Vagina (tissue), 2 donors: ENCODE measurements at places on chromosomes 6 and 20.

DNA sequence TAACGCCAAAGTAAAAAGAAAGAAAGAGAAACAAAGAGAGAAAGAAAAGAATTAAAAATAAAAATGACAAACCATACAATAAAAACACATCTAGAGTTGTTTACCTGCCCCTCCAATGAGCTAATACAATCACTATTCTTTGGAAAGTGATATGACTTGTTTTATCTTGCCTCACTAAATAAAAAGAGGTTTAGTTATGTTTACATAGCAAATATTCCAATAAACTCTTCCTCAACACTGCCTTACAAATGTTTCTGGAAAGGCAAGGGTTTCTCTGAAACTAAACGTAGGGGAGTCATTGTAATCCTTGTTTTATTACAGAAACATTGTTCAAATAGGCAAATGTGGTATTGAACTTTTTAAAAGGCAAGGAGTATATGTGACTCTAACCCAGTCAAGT is 396.2 kb downstream of the EPM2A start:
- no peak for DNase-seq

GRCh38 chr6:41716516-41717391 is 18.7 kb downstream of the TFEB start:
- DNase-seq, result no peak

DNA sequence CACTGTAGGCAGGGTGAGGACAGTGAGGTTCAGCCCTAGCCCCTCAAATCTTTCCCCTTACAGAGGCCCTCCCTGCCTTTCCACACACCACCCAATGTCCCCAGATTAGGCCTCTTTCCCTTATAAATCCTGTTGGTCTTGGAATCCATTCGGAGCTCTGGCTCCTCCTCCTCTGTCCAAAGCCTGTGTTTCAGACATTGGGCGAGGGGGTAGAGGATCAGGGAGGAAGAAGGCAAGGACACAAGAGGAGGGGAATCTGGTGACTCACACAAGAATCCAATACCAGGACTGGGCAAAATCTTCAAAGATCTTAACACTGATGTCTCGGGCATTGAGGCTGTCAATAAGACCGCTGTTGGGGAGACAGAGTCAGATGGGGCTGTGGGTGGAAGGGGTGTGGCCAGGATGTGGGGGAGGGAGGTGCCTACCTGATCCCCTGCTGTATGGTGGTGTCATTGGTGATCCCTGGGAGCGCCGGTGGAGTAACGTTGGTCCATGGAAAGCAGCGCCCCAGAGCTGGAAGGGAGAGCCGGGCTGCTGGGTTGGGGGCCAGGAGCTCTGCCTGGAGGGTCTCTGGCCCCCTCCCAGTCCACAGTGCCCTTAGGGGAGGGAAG is 7.6 kb downstream of the SLC44A4 start:
- no peak for DNase-seq

- DNase-seq, result no peak
Measured at GRCh38 chr6:97594844-97595243, 311.8 kb upstream of the MMS22L start.

GRCh38 chr6:16688984-16689636 is 72.2 kb downstream of the ATXN1 start:
- no peak for DNase-seq

DNA sequence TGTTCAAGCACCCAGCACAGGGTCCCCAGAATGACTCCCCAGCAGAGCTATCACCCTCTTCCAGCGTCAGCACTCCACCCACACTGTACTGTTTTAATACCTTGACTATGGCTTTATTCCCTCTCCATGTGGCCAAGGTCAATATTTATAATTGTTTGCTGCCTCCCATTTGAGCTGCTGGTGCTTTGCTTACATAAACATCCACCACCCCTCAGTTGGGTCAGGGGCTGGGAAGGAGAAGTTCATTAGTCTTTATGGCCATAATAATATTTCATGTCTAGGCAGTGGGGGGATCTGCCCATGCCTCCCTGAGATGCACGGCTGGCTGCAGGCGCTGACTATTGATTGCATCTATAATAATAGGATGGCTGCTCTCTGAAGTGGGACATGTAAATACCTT is 41.8 kb upstream of the SAYSD1 start:
- DNase-seq, result no peak

GRCh38 chr6:43965628-43966373 is 161.5 kb downstream of the MRPL14 start:
- DNase-seq, result no peak

DNA sequence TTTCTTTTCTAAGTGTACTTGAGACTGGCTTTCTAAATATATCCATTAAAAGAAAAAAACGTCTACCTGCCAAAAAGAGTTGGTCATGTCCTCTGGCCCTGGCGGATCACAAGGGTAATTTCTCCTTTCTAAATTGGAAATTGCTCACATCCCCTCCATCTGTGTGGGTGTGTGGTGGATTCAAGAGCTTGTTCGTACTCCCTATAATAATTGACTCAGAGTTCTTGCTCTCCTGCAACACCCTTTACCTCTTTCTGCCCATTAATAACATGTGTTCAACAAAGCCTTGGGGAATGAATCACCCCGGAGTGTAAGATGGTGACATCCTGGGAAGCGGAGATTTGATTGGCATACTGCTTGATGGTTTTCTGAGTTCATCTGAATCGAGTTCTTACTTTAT is 263.8 kb downstream of the ALDH8A1 start:
- no peak for DNase-seq

GRCh38 chr20:29689411-29690225 is 1567.8 kb upstream of the DEFB115 start:
- no peak for DNase-seq

GRCh38 chr6:160174681-160175080 is 53.1 kb downstream of the SLC22A1 start:
- no peak for DNase-seq

DNA sequence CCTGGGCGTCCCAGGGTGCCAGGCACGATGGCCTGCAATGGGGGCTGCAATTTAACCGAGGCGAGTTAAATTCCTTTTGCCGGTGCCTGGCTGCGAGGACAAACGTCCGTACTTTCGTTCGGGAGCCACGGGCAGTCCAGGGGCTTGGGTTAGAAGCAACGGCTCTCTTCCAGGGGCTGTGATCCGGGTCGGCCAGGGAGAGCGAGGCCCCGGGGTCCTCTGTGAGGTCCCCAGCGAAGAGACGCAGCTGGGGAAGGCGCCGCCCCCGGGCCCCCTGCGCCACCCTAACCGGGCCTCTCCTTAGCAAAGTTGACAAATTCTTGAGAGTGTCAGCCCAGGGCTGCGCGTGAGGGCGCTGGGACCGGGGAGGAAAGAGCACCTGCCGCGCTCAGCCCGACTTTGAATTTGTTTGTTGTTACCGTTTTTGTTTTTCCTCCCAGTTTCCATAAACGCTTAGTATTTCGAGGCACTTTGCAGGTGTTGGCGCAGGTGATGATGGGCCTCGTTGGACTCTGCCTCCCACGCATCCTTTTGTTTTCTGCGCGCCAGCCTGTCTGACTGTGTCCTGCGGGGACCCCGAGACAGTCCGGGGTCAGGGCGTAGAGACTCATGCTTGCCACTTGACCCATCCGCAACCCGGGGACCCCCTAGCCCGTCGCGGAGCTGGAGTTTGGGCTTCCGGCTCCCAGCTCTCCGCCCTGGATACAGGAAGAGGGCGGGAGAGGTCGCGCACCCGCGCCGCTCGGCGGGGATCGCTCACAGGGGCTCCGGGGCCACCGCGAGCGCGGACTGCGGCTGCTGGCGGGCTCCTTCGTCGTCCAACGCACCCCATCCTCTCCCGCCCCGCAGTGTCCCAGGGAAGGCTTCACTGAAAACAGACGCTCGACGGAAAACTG is 5.8 kb downstream of the OLIG3 start:
- DNase-seq, result no peak

DNA sequence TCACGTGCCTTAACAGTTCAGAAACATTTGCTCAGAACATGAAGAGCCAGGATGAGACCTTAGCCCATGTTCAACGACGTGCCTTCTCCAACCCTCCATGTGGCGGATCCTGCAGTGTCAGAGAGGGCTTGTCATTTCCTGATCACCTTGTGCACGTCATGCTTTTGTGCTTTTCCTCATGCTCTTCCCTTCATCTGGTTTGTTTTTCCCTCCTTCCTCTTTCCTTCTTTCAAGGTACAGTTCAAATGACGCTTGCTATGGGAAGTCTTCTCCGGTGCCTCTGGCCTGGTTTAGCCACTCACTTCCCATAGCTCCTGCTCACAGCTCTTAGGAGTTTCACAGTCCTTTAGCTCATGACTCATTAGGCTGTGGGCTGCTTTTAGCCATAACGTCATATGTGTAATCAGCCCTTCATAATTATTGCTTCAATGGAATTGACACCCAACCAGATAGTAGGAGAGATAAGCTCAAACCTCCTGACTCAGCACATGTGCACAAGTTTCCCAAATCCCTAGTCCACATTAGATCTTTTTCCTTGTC is 102.7 kb upstream of the CNKSR3 start:
- no peak for DNase-seq

GRCh38 chr20:44527716-44528199 is 5.9 kb upstream of the SERINC3 start:
- DNase-seq, result no peak

DNA sequence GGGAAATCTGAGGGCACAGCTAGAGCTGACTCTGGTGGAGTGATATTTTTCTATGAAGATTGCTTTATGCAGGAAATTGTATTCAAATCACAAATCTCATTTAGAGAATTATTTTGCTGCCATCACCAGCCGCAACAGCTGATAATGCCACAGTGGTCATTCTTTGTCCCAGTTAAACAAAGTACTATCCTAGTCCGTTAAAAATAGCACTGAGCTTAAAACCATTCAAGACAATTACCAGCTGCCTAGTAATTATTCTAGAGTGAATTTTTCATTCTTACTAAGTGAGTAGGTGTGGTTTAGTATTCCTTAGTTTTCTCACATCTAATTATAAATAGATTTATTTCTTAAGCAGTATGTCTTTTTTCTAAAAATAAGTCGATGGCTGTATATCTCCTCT is 190.5 kb downstream of the SLC35F1 start:
- no peak for DNase-seq

DNA sequence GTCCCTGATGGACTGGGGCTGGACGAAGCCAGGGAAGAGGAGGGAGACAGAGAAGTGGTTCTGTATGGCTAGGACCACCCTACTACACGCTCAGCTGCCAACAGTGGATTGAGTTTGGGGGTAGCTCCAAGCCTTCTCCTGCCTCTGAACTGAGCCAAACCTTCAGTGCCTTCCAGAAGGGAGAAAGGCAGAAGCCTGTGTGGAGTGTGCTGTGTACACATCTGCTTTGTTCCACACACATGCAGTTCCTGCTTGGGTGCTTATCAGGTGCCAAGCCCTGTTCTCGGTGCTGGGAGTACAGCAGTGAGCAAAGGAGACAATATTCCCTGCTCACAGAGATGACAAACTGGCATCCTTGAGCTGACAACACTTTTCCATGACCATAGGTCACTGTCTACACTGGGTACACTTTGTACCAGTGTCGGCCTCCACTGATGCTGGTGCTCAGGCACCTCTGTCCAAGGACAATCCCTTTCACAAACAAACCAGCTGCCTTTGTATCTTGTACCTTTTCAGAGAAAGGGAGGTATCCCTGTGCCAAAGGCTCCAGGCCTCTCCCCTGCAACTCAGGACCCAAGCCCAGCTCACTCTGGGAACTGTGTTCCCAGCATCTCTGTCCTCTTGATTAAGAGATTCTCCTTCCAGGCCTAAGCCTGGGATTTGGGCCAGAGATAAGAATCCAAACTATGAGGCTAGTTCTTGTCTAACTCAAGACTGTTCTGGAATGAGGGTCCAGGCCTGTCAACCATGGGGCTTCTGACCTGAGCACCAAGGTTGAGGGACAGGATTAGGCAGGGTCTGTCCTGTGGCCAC is 11.3 kb upstream of the RBCK1 start:
- no peak for DNase-seq

DNA sequence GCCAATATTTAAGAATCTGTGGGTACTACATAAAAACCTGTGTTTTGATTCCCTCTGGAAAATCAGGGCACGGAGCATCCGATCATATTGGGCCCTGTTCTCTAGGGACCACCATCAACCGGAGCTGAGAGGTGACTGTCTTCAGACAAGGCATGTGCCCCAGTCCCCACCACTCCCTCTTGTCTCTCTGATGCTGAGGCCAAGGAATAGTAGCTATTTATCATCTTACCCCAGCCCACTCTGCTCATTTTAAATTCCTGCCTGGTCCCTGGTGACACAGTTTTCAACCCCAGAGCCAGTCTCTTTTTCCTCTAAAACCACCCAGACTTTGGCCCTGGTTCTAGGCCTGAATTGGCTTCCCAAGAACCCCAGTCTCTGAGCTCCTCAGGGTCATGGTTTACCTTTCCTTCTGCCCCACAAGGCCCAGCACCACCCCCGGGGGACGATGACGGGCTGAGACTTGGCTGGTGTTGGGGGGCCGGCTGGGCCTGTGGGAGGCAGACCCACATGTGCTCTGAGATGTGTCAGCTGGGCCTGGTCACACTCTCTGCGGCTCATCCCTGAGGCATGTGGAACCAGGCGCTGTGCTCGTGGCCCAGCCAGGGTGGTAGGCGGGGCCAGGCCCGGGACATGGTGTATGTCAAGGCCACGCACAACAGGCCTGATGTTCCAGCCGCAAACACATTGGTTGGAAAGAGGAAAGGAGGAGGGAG is 114.4 kb downstream of the CEBPB start:
- DNase-seq, result no peak

GRCh38 chr20:63127700-63128364 is 88.1 kb downstream of the YTHDF1 start:
- DNase-seq, result no peak

DNA sequence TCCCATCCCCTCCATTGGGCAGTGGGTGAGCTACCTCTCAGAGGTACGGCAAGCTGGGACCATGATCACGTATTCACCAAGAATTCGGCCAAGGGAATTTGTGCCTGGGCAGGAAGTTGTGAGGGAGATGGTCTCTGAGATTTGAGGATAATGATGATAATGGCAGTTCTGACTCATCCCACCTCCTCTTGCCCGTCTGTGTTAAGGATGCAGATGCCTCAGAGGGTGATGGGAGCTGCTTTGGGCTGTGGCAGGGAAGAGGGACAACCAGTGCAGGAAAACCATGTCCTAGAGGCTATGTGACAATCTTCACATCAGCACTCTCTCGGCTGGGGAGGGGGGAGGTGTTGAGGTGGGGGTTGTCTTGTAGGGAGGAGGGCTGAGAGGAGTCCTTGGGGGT is 4.3 kb downstream of the TGM6 start:
- no peak for DNase-seq

GRCh38 chr6:56756219-56756789 is 113.6 kb upstream of the DST start:
- no peak for DNase-seq

GRCh38 chr6:141963543-141964295 is 169.0 kb upstream of the GJE1 start:
- DNase-seq, result no peak

- no peak for DNase-seq
Measured at GRCh38 chr6:124775121-124775520, 187.1 kb upstream of the RNF217 start.

DNA sequence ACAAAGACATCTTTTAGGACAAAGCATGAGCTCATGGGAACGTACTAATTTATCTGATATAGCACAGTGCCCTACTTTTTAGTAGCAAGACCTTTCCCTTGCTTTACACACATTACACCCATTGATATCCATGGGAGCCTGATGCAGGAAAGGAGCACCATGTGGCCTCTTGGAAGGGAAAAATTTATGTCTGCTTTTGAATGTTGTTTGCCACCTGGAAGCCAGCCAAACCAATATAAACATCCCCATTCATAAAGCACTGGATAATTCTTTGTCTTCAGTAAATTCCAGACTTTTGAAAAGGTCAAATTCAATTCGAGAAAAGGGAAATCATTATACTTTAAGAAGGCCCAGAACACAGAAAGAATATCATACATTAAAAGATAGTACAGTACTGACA is 152.3 kb upstream of the BEND6 start:
- DNase-seq, result no peak
